ENCODE measurements at places on chromosomes 5 and 9.

DNA sequence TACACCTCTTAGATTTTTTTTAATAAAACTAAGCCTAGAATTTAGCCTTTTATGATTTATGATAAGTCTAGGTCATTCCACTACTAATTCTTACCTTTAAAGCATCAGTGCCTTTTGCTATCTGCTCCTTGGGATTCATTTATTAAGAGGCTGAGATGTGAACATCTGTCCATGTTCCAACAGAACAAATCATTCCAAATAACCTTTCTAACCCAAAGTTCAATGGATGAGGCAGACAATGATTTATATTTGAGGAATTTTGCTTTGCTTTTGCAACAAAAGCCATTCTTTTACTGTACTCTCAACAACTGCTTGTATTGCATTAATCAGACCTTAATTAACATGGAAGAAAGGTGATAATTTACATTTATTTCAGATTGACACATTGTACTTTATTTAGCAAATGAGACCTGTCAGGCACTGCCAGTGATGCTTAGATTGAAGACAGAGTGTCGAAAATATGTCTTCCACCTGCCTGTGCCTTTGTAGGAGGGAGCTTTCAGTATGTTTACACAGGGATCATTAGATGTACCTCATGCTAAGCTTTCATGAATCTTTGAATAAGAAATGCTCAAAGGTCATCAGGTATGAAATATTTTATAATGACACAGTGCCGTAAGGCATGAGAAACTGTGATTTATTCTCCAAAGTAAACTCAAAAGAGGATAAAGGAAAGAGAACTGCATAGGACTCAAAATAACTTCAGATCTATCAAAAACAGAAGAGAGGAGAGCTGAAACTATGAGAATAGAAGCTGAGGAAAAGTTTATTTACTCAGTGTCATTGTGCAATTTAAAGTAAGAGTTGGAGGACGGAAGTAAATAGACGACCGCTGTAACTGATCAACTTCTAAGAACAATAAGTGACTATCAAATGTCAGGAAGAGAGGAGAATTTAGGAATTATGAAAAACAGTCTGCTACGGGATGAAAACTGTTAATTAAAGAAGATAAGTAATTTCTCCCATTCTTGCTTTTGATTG, 36.7 kb upstream of the IZUMO3 start:
- DNase-seq, result no peak

DNA sequence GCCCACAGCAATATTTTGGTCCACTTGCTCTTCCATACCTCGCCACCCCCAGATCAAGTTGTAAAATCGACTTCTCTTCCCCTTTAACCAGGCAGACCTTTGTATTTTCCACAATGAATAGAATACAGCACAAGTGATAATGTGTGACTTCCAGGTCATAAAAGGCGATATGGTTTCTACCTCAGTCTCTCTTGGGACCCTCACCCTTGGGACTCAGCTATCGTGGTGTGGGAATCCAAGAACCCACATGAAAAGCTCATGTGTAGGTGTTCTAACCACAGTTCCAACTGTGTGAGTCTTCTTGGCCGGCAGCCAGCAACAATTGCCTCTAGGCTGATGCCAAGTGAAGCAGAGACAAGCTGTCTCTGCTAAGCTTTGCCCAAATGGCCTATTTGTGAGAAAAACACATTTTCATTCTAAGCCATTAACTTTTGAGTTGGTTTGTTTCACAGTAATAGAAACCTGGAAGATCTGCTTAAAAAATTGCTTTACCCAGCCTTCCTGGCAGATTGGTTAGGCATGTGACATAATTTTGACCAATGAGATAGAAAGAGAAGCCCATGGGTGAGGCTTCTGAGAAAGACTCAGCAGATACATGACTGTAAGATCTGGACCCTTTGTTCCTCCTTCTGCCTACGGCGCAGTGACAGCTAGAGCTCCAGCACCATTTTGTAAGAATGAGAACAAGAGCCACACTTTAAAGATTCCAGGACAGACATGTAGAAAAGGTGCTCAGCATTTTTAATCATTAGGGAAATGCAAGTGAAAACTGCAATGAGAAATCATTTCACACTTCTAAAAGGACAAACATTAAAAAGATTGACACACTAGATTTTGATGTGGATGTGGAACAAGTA, 18.3 kb upstream of the MLLT3 start:
- peak; percentile 74 for DNase-seq

- no peak for DNase-seq
Observed at GRCh38 chr9:72453797-72454196, 67.6 kb upstream of the TMC1 start.

- DNase-seq, result no peak
Observed at GRCh38 chr5:107779437-107779836, 108.7 kb upstream of the EFNA5 start.

DNA sequence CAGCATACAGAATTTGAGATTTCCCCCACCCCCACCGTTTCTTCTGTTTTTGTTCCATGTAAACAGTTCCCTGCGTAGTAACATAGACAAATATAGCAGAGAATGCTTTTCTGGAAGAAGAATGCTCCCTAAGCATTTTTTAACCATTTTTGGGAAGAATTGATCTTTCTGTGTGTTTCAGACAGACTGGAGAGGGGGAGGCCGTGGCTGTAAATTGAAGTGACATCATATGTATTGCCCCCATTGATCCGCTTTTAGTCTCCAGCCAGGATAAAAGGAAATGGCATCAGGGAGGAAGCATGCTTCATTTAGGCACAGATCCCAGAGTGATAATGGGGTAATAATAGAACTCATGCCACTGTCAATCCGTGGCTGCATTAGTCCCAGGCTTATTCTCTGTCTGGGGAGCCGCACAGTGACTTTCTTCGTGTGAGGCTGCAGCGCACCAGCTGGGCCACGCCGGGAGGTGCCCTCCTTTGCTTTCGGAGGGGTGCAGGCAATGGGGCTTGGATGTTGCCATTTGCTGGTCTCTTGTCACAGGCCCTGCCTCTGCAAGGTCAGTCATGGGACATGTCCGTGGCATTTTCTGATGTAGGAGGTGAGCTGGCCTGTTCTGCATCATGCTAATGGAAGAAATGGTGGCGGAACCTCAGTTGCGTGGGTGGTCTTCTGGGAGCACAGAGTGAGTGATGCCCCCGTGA, 261.5 kb downstream of the FANCC start:
- DNase-seq, result no peak

GRCh38 chr9:71071633-71072032, 49.8 kb downstream of the TRPM3 start:
- no peak for DNase-seq

DNA sequence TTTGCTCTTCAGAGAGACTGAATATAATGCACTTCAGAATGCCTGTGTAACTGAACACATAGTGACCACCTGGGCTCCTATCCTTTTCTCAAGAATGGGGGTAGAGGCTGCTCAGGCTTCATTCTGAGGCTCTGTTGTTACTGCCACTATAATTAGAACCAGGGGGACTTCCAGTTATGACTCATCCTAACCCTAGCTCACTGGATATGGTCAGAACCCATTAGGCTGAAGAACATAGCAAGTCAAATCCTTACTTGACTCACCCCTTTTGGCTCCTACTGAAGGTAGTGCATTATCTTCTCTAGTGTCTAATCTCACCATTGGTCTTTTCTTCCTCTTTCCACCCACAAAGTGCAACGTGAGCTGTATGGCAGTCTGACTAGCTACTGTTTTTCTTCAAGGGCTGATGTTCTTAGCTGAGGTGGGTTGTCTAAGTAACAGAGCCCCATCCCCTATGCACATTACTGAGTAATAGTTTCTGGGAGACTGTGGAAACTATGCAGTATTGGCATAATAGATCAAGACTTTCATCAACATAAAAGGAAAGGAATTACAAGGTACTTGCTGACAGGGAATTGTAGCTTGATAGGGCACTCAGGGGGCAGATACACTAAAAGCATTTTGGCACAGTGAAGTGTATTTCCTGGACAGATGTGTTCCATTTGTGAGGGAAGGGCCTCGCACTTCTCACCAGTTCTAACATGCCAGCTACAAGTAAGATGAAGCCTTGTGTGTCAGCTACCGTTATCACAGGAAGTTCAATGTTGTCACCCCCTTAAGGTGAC, 431.0 kb upstream of the MEF2C start:
- DNase-seq, result no peak

DNA sequence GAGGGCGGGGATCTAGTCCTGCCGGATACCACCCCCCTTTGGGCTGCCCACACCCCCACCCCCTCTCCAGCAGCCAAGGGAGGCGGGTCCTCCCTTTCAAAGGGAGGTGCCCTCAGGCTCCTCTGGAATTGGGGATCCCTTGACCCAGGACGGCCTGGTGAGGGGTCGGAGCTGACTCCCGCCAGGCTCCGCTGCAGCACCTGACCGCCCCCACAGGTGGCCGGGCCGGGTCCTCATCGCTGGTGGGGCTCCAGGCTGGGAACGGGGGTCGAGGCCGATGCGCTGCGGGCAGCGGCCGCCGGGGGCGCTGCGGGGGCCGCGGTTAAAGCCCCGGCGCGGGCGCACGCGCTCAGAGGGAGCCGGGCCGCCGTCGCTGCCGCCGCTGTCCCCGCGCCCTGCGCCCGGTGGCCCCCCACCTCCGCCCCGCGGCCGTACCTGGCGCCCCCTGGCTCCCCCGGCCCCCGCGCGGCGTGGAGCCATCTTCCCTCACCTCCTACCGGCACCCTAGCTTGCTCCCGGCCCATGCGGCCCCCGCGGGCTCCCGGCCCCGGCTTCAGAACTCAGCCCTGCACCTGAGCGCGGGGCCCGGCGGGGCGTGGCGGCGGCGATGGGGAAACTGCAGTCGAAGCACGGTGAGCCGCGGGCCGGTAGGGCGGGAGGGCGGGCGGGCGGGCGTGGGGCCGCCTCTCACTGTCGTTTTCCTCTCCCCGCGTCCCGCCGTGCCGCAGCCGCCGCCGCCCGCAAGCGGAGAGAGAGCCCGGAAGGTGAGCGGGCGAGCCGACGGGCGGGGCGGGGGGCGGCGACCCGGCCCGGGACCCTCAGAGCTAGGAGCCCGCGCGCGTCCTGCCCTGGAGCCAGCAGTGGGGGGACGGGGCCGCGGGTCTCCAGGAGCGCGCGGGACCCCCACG, at the start of gene NKD2:
TSS of gene NKD2 (plus strand) at position 352 of the 908 bp plus-strand sequence. CDS start at position 608, 256 bp downstream.
- no peak for DNase-seq

- no peak for DNase-seq
Observed at GRCh38 chr5:73649926-73650325, 23.9 kb downstream of the ARHGEF28 start.

DNA sequence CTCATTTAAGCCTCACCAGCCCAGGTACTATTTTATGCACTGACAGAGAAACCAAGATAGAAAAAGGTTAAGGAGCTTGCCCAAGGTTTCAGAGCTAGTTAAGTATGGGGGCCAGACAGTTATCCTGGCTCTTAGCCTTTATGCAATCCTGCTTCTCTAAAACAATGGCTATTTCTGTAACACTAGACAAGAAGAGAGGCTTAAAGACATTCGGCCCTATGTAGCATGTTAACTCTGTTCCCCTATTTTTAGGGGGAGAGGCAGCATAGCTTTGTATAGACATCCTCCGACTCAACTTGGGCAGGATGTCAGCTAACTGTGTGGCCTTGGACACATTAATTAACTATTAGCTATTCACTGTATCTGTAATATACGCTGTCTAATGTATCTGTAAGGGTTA, 54.6 kb downstream of the LHFPL2 start:
- DNase-seq, result no peak

- DNase-seq, result no peak
Observed at GRCh38 chr5:4453655-4454054, 686.5 kb upstream of the ADAMTS16 start.

GRCh38 chr5:175243441-175243840, 200.5 kb downstream of the DRD1 start:
- no peak for DNase-seq

DNA sequence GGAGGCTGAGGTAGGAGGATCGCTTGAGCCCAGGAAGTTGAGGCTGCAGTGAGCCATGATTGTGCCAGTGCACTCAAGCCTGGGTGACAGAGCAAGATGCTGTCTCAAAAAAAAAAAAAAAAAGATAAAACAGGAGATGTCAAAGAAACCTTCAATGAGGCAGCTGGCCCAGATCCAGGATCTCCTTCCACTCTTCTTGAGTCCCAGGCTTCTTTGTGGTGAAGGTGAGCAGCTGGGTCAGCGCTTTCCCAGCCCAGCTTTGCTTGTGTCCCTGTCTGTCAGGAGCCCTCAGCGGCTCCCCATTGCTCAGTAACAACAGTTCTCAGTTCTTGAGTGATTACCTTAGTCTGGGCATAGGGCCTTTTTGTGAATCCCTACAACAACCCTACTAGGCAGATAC, 69.4 kb upstream of the PSD2 start:
- DNase-seq, result no peak

DNA sequence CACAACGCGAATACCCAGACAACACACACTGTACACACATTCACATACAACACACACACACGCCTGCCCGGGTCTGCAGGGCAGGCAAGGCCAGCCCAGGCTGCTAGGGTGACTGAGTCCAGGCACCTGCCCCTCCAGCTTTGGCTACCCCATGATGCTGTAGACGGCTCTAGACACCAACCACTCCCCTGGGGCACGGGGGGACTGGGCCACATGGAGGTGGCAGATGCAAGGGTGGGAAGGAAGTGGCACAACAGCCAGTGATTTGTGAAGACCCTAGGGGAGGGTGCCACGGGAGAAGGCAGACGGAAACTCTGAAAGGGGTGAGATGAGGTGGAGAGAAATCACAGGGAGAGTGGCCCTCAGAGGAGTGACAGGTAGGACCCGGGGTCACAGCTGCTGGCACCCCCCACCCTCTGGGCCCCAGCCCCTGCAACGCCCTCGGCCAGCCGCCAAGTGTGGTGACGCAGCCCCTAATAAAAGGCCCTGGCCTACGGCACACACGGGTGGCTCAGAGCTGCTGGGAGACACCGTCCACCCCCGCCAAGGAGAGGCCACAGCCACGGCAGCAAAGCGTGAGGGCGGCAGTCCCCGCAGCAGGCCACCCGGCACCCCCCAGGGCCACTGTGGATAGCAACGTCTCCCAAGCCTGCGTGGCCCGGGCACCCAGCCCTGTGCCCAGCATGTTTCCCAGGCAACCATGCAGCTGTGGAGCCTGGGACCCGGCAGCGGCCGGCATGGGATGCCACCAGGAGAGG, 6.6 kb upstream of the CCDC187 start:
- no peak for DNase-seq

DNA sequence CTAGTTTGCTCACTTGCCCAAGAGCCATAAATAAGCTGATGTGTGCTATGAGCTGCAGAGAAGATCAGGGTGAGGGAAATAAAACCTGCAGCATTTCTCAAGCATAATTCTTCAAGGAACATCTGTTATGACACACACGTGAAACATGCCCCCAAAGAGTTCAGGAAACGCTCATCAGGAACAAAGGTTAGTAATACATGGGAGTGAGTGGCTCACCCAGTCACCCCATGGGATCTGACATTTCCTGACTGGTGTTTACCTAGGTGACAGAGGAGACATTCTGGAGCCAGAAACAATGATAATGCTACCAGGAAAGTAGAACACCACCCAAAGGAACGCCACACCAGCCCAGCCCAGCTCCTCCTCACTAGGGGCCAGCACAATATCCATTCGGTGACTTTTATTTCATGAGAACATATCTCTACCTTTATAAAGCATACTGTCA, 66.0 kb downstream of the FRMD3 start:
- DNase-seq, result no peak

DNA sequence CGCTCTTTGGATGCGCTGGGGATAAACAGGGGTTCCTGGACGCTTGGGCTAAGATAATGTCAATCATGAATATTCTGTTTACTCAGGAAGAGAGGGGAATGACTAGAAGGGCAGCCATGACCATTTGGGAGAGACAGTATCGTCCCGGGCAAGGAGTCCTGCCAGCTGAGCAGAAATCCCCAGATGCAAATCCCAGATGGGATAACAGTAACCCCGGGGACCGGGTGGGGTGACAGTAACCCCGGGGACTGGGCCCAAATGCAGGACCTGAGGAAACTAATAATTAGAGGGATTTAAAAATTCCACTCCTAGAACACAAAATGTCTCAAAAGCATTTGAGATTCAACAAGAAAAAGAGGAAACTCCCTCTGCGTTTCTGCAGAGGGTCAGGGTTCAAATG, 189.0 kb upstream of the PPP1R26 start:
- no peak for DNase-seq

GRCh38 chr5:102295534-102296177, 428 bp downstream of the SLCO4C1 start:
- no peak for DNase-seq

Measured in CD4-positive, alpha-beta T cell treated with Interleukin-6 at 100 ng/mL for 8 hours (primary cell).